T1000 (cell line): ENCODE measurements at places on chromosomes 12 and 14.

DNA sequence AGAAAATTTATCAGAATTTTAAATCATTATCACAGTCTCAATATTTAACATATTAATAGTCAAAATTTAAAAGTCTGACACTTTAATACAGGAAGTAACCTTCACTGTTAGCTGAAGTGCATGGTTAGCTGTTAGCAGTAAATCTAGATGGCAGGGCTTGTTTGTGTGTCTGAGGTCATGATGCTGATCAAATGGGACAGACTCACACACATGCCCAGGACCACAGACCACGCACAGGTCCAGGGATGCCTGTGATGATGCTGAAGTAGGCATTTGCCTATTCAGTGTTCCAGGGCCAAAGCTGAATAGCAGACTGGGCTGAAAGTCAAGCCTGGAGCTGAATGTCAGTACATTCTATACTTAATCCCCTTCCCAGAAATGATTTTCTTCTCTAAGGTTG is 20.5 kb downstream of the FNTB start:
- no peak for DNase-seq

DNA sequence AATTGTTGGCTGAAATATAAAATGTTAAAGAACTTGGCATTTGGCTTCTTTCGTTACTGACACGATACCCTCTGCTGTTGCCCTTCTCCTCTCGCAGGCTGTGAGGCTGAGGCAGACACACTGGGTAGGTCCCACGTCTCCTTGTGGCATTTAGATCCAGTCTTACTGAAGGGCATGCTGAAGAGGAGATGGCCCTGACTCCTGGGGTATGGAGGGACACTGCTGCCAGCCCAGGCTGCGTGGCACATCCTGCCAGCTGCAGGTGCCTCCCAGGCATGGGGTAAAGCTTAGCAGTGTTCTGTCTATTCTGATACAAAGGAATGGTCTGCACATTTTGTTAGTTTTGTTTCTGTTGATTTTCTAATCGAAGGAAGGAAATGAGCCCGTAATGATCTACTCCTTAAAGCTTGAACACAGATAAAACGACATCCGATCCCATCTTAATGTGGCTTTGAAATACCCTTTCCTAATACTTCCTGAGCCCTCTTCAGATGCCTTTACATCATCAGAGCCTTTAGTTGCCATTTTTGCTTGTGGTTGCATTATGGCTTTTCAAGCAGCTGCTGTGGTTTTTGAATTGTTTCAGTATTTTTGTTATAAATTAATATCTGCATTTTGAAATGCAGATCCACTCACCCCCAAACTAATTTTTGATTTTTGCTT is 61.1 kb downstream of the WDR20 start:
- no peak for DNase-seq

GRCh38 chr12:122891661-122892525 is 4.0 kb downstream of the VPS37B start:
- peak; percentile 95 for DNase-seq

DNA sequence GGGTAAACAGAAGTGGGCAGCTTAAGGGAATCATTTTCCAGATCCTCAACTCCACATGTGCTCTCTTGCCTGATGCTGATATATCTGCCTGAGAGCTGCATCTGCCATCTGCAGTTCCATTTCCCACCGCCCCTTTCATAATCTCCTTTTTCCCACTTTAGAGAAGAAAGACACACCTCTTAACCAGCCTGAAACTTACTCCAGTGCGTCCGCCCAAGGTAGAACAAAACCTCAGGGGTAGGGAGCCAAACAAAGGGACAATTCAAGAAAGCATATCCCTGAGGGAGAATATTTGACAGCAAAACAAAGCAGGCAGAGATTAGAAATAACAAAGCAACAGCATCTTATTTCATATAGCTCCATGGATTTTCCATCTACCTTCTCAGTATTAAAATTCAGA is 4.3 kb downstream of the MDM1 start:
- no peak for DNase-seq

- DNase-seq, result no peak
Measured at GRCh38 chr12:11978726-11979384, 91.9 kb upstream of the BCL2L14 start.

GRCh38 chr14:98189511-98189910 is 1082.5 kb downstream of the BCL11B start:
- no peak for DNase-seq

- DNase-seq, result no peak
Measured at GRCh38 chr12:118355843-118356242, 16.9 kb downstream of the TAOK3 start.
